ENCODE measurements at places on chromosomes 12 and 14.

DNA sequence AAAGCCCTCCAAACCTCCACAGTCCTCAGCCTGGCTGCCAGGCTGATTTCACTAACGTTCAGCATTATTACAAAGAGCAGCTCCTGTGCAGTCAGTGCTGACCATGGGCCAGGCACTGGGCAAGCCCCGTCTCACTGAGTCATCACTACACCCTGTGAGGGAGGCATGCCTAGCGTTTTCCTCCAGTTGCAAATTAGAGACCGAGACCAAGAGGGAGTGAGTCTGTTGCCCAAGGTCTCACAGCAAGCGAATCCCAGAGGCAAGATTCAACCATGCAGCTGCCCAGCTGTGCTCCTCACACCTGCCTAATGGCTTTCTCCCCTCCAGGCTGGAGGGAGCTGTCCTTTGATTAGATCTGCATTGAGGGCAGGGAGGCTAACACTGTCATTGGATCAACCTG, 229.3 kb upstream of the LHX5 start:
- DNase-seq, result no peak

- no peak for DNase-seq
Measured at GRCh38 chr14:102255401-102256190, 49.4 kb downstream of the MOK start.

DNA sequence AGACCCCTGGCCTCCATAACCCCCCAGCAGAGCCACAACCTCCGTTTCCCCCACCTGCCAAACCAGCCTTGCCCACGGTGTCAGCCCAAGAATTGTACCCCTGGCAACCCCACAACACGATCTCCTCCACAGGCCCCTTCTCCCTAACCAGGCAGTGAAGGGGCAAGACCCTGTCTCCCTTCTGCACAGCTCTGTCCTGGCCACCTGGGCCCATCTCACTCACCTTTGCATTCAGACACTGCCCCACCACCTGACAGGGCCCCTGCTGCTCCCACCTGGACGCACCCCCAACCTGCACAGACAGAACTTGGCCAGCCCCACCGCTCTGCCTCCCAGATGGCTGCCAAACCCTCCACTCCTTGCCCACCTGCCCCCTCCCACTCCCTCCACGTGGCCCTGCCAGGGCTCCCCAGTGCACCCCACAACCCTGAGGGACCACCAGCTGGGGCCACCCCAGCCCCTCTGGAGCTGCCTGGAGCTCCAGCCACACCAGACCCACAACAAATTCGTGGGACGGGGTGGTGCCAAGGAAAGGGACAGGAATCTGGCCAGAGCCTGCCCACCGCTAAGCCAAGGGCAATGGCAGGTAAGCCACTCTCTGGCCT, 11.8 kb downstream of the AHNAK2 start:
- DNase-seq, result no peak

DNA sequence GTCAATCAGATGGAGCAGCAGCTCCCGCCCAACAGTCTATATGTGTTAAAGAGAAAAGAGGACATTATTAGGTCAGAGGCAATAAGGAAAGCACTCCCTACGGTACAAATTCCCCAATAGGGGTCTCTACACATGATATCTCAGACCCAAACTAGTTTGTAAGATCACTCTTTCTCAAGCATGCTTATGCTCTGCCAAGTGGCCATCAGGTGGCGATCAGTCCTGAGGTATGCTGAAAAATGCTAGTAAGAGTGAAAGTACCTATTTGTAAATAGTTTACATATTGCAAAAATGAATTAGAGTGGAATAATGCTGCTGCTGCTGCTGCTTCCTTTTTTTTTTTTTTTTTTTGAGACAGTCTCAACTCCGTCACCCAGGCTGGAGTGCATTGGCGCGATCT, 61.0 kb downstream of the CPM start:
- DNase-seq, result no peak

GRCh38 chr14:53384073-53384472, 230.9 kb upstream of the DDHD1 start:
- DNase-seq, result no peak

- no peak for DNase-seq
Measured at GRCh38 chr14:60970146-60970545, 10.7 kb downstream of the TRMT5 start.

GRCh38 chr14:104512771-104513640, 66.6 kb upstream of the C14orf180 start:
- DNase-seq, result no peak

- peak; percentile 21 for DNase-seq
Measured at GRCh38 chr14:100159094-100159864, at the start of gene DEGS2. Gene DEGS2 (minus strand): TSS chr14:100159645. CDS start chr14:100159587, 58 bp downstream.

- no peak for DNase-seq
Measured at GRCh38 chr14:71588028-71588427, 344.2 kb upstream of the RGS6 start.

GRCh38 chr12:131367983-131368667, 342.8 kb upstream of the SFSWAP start:
- no peak for DNase-seq

DNA sequence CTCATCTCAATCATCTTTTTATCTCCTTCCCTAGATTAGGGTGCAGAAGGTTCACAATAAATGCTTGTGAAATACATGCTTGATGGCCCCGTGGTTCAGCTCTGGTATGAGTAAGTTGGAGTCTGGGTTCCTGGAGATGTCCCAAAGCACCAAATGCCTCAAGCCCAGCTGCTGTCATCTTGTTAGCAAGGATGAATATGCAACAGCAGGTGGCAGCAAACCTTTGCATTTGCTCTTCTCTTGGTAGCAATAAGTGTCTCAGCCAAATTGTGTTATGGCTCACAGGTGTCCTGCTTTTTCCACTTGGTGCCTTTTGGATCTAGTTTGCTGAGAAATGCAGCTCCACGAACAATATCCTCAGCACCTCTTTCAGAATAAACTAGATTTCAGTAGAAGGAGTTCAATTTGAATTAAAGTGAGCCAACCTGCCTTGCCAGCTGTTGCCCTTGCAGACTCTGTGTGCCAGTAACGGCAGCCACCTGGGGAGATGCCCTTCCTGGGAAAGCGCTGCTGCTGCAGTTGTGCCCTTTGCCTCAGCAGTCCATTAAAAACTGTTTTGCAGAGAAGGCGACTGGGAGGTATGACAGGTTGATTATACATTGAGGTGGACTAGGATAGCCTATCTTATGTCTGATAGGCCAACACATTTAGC, 417.3 kb downstream of the SNAPC1 start:
- DNase-seq, result no peak

GRCh38 chr14:106129274-106129673, 602.9 kb downstream of the TMEM121 start:
- peak; percentile 14 for DNase-seq

DNA sequence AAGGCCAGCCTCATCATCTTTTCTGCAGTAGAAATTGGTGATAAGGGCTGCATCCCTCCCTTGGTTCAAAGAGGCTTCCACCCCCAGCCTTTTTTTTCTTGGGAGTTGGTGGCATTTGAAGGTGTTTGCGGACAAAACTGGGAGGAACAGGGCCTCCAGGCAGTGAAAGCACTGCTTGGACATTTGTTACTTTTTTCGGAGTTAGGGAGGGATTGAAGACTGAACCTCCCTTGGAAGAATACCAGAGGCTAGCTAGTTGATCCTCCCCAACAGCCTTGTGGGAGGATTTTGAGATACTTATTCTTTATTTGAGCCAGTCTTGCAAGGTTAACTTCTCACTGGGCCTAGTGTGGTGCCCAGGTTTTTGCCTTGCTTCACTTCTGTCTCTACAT, 3.2 kb downstream of the PABPN1 start:
- no peak for DNase-seq

DNA sequence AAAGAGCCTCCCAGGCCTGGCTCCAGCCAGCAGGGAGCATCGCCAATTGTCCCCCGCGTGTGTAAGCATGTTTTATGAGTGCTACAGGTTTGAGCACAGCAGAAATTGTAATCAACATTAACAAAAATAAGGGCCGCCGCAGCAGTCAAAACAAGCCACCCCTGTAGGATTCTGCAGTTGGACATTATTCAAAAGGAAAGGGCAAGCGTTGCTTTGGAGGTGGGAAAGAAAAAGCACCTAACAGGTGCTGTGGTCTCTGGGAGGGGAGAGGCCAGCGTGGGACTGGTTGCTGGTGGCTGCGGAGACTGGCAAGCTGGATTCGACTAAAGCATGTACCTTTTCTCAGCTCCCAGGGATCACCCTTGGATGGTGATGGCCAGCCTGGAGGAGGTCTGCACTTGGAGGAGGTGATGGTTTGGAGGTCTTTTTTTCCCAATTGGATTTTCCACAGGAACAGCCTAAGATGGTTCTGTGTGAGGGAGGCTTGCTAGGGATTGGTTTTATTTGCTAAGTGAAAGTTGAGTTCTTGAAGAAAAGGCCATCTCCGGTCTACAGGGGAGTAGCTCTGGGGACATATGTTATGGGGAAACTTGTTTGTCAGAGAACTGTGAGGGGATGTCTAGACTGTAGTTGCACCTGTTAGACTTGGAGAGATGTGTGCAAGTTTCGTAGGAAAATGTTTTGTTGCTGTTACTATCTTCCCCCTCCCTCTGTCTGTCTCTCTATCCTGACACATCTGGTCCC, 2.0 kb downstream of the DYRK2 start:
- no peak for DNase-seq

DNA sequence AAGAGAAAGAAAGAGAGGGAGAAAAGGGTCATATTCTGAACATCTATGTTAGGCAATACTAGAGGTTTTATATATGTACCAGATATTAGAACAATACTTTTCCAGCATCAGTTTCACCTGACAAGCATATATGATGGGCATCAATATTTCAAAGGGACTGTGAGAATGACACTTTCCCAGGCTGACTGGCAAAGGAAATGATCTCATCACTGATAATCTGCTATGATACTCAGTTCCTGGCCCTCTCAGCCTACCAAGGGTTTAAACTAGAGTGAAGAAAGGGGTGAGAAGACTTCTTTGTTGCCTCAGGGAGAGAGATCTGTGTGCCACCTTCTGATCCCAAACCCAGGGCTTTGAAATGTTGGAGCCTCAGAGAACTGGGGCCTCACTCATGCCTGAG, 183.5 kb downstream of the TTC8 start:
- no peak for DNase-seq

GRCh38 chr12:132407451-132407961, 78.1 kb upstream of the GALNT9 start:
- no peak for DNase-seq

DNA sequence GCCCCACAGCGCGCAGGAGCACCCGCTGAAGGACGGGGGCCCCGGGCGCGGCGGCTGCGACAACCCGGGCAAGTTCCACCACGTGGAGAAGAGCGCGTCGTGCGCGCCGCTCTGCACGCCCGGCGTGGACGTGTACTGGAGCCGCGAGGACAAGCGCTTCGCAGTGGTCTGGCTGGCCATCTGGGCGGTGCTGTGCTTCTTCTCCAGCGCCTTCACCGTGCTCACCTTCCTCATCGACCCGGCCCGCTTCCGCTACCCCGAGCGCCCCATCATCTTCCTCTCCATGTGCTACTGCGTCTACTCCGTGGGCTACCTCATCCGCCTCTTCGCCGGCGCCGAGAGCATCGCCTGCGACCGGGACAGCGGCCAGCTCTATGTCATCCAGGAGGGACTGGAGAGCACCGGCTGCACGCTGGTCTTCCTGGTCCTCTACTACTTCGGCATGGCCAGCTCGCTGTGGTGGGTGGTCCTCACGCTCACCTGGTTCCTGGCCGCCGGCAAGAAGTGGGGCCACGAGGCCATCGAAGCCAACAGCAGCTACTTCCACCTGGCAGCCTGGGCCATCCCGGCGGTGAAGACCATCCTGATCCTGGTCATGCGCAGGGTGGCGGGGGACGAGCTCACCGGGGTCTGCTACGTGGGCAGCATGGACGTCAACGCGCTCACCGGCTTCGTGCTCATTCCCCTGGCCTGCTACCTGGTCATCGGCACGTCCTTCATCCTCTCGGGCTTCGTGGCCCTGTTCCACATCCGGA, 1.4 kb downstream of the FZD10 start:
- no peak for DNase-seq

DNA sequence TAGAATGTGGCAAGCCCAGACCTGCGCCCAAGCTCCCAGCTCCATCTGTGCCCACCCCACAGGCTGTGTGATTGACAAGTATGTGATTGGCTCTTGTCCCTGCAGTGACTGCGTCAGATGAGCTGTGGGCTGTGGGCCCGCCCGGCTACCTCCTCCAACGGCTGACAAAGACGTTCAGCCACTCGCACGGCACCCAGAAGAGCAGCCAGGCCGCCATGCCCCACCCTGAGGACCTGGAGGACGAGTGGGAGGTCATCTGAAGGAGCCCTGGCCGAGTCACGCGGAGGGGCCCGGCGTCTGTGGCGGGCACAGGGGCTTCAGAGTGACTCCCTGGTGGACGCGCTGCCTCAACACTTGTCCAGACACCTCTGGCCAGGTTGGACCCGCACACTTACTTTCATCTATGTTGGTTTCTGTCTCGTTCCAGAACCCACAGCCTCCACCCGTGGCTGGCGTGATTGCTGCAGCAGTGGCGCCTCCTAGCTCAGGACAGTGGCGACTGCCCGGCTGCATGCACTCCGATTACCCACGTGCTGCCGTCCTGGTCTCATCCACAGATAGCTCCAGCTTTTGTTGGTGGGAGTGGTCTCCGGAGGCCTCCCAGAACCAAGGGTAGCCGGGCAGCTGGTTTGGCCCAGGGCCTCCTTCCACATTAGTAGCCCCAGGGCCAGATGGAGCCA, 11.4 kb downstream of the ANKRD9 start:
- DNase-seq, result no peak

GRCh38 chr12:22682663-22683062, 57.7 kb downstream of the ETNK1 start:
- DNase-seq, result no peak

- DNase-seq, result no peak
Measured at GRCh38 chr12:107415071-107415470, 270.5 kb upstream of the PWP1 start.

- DNase-seq, result no peak
Measured at GRCh38 chr12:124479680-124480468, 87.5 kb downstream of the NCOR2 start.

- DNase-seq, result no peak
Measured at GRCh38 chr12:86137936-86138335, 118.3 kb downstream of the MGAT4C start.

- DNase-seq, result no peak
Measured at GRCh38 chr12:82708061-82708879, 21.6 kb downstream of the TMTC2 start.

DNA sequence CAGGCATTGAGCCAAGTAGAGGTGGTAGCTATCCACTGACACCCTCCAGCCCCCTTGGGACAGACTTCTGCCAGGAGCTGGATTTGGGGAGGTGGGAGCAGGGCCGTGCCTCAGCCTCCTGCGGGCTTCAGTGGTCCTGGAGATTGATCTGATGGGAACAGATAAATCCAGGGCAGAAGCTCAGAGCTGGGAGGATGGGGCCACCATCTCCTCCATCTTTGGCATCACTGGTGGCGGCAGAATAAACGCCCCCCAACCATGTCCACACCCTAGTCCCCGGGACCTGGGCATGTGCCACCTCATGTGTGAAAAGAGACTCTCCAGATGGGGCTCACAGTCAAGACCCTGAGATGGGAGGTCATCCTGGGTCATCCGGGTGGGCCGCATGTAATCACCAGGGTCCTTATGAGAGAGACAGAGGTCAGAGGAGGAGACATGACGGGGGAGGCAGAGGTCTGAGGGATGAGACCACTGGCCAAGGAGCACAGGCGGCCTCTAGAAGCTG, 209.6 kb upstream of the RTL1 start:
- DNase-seq, result no peak

All from stimulated activated CD8-positive, alpha-beta memory T cell treated with anti-CD3 and anti-CD28 coated beads, Interleukin-15, amount 100 ng/mL, for 48 hours (primary cell).